ENCODE measurements at places on chromosomes 3 and 15.

DNA sequence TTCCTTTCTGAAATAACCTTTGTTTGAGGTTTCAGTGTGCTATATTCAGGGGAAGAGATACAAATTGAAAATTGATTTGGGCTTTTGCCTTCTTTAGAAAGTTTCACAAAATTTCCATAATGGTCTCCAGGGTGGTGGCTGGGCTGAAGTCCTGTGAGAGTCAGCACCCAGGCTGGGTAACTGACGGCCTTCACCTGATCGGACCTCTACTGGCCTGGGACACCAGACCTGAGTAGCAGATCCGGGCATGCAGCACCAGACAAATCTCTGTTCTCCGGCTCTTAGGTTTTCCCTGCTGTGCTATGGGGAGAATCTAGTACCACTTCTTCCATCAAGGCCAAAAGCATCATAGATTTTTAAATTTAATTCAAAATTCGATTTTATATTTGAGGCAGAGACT, 133.0 kb upstream of the LMCD1 start:
- no peak for DNase-seq

GRCh38 chr3:55267206-55267930, 219.7 kb downstream of the WNT5A start:
- no peak for DNase-seq

DNA sequence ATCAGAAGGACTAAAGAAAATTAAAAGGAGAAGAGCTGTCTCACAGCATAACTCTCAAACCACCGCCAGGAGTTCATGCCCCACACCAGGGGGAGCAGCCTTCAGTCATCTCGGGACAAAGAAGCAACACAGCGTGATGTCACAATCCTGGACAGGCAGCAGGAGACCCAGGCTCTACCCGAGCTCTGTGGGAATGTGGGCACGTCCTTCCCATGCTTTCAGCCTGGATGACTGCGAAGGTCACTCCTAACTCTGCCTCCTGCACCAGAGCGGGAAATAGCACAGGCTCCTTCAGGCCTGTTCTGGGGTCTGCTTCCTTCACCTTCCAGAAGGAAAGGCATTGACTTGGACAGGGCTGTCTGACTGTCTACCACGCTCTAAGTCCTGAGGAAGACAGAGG, 31.3 kb downstream of the NOX5 start:
- no peak for DNase-seq

DNA sequence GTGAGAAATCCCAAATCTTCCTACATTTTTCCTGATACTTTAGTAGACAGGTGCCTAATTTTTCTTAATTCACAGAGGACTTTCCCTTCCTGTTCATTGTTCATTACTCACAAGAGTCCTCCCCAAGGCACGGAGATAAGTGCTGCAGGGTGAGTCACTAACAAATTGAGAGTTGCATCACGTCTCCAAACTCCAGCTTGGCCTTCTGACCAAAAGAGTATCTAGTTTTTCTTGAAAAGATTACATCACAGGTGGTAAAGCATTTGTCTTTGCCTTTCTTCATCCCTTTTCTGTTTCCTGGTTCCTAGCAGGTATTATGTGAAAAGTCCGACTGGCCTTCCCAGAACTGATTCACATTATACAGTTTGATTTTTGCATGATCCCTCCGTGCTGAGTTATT, 24.9 kb upstream of the RASGRP1 start:
- DNase-seq = no peak

- DNase-seq = no peak
Measured at GRCh38 chr15:59931646-59932261, 72.4 kb upstream of the FOXB1 start.

DNA sequence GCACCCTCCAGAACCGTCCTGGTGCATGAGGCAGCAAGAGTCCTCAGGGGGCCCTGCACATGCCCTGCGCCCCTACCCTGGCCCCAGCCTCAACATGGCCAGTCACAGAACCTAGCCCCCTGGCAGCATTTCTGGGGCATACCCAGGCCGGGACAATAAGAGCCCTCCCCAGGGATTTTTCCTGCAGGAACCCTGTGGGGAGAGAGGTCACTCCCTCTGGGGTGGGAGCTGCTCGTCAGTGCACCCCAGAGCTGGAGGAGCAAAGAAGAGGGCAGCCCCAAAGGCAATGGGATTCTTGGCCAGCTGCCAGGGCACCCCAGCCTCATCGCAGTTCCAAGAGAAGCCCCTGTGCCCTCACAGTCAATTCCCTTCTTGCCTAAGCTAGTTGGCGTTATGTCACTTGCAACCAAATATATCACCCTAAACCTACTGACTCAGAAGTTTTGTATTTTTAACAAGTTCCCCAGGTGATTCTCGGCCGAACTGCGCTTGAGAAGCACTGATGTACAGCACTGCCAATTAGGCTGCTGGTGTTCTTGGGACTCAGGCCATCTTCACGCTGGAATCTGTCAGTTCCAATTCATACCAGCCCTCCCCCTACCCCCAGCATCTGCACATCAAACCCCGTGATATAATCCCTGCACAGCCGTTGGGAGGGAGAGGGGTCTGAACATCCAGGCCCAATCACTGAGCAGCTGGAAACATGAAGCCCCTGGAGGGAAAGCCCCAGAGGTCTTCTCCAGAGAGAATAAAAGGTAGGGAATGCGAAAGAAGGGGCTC, 87.5 kb upstream of the PRR20G start:
- DNase-seq = no peak

DNA sequence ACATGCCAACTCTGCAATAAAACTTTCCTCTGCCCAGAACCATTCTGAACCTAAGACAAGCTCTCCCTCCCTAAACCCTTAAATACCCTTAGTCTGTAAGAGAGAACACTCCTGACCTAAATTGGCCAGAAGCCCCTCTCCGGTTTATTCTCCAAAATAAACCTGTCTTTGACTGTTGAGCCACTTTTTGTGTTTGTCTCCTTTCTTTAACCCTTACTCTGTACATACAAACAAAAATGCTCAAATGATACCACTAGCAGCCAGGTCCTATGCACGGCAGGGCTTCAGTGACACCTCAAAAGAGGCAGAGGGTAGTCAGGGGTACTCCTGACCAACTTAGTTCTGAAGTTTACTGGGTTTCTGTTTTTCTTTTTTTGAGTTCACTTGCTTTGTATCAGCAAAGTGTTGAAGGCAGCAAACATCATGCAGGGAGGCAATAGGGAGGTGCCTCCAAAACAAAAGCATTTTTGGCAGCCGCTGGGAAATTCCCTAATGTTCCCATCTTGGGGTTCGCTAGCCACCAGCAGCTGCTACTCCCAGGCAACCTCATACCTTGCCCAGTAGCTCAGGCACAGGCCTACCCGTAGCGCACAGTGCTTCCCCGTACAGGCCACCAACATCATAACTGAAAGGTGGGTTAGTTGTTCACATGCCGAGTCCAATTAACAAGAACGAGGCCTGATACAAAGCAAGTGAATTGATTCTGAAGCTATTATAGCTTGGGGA, 62.9 kb upstream of the GCNT3 start:
- DNase-seq = no peak

- no peak for DNase-seq
Measured at GRCh38 chr3:86645756-86646155, 345.2 kb downstream of the VGLL3 start.

DNA sequence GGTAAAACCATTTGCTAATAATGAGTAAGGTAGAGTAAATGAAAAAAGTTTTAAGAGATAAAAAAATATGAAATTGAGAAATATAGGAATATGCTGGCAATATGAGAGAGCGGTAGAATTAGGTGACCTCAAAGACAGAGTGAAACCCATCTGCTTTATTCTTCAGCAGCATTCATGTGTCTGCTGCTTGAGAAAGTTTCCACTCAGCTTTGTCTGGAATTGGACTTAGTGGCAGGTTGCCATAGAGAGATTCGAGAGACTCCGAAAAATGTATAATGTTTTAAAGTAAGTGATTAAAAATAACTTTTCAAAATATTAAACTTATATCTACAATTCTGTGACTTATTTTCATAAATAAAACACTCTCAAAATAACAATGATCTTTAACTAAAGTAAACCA, 5.0 kb downstream of the SUCNR1 start:
- no peak for DNase-seq

DNA sequence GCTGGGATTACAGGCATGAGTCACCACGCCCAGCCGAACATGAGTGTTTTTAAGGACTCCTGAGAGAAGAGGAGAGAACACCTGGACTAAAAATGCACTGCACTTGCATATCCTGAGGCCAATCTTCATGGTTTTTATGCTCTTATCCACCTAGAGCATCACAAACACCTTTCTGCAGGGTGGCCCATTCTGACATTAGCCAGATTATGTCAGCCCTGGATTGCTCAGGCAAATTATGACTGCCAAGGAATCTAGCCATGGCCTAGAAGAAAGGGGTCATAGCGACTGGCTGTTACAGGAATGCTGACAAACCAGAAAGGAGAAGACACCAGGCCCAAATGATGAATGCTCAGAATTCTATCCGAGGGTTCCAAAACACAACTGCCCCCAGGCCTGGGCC, 40.9 kb upstream of the HERC1 start:
- DNase-seq = no peak

GRCh38 chr3:194286375-194287146, 64.6 kb downstream of the CPN2 start:
- no peak for DNase-seq
